Bronchus fibroblast of lung (primary cell): ENCODE measurements at places on chromosomes 16 and 17. TPM values are rescaled to one million over a fixed set of nuclear protein-coding genes. Genes with fewer than 3 reads are reported as not detected.

FBXO39 gene
- under 0.01 and 0.34 TPM in 2 replicates for total RNA-seq

KRTAP4-1 gene
- total RNA-seq, result not detected in 2 replicates

CCL15 gene
- not detected in 2 replicates for total RNA-seq

IKZF3 gene
- total RNA-seq, result not detected in 2 replicates

CFAP119 gene
- total RNA-seq, result 2.7 and 6.2 TPM in 2 replicates

C16orf89 gene
- 0.15 and 0.17 TPM in 2 replicates for total RNA-seq

SEPTIN12 gene
- total RNA-seq, result not detected in 2 replicates

PCGF2 gene
- 2.9 and 3.6 TPM in 2 replicates for total RNA-seq

HAS3 gene
- total RNA-seq, result under 0.01 TPM in 1 of 2 replicates, not detected in the other

RNF166 gene
- 24.8 and 27.7 TPM in 2 replicates for total RNA-seq

PSMD11 gene
- 56.3 and 59.6 TPM in 2 replicates for total RNA-seq

KLHL11 gene
- total RNA-seq, result 10.6 and 11.6 TPM in 2 replicates

KCNJ2 gene
- 1.0 TPM in 2 replicates for total RNA-seq

TNFRSF12A gene
- 376 and 378 TPM in 2 replicates for total RNA-seq

KRTAP2-3 gene
- not detected in 2 replicates for total RNA-seq

SYNRG gene
- 9.4 and 10.3 TPM in 2 replicates for total RNA-seq

COPZ2 gene
- total RNA-seq, result 23.6 and 26.6 TPM in 2 replicates

HOXB3 gene
- total RNA-seq, result 45.0 and 55.3 TPM in 2 replicates

GAS2L2 gene
- total RNA-seq, result not detected in 2 replicates

COX6A2 gene
- total RNA-seq, result not detected in 2 replicates

GPR179 gene
- not detected in 2 replicates for total RNA-seq

DDX5 gene
- total RNA-seq, result 330 and 503 TPM in 2 replicates

ARL5C gene
- not detected in 2 replicates for total RNA-seq

SNAI3 gene
- under 0.01 and 0.45 TPM in 2 replicates for total RNA-seq

ZG16B gene
- 0.45 and 1.0 TPM in 2 replicates for total RNA-seq

NETO2 gene
- total RNA-seq, result 26.7 and 28.2 TPM in 2 replicates

SPG7 gene
- total RNA-seq, result 111 and 145 TPM in 2 replicates
